Brain pericyte (primary cell): ENCODE measurements at places on chromosomes 13 and 19.

DNA sequence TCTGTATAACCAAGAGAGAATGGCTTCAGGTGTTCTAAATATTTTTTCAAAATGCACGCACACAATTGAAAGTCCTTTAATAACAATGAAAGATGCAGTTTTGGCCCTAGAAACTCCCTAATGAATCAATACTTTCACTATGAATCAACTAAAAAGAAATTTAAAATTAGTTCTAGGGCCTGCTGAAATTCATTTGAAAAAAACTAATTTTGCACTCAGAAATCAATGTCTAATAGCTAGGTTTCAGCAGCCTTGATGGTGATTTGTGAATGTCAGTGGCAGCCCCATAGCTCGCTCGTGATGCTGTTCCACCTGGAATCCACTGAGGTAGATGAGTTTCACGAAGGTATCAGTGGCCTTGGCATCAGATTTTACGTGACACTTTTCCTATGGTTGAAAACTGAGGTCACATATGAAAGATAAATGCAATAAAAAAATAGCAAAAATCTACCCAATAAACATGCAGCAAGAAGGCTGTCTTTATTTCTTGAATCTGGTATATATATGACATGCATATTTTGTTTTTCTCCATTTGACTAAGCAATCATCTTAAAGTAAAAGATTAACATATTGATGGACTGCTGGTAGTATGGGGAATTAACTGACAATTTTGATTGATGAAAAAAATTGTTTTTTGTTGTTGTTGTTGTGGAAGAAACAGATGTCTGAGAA lies 141.0 kb downstream of the AKAP11 start:
- no peak for DNase-seq

DNA sequence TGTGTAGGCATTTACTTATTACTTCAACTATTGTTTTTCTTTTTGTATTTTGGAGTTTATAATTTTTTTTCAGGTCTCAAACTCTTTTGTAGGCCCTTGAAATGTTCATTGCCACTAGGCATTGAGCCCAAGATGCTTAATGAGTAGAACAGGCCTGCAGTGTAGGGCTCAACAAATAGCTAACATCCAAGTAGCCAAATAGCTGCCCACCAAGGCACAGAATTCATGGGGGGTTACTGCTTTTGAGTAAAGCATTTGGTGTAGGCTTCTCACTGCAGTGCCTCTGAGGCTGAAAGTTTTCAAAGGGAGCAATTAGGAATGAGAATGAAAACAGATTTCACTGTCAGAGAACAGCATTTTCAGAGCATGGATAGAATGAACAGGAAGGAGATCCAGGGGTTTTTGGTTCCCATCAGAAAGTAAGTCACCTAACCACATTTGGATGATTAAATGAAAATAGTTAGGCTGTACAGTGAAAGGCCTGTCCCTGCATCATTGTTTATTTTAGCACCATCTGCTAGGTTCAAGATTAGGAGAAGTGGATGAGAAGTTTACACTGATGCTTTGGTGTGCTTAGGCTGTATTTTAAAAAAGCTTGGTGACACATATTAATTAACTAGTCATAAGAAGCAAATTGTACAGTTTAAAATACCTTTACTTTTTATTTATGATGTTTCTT lies 61.0 kb downstream of the EDNRB start:
- no peak for DNase-seq

DNA sequence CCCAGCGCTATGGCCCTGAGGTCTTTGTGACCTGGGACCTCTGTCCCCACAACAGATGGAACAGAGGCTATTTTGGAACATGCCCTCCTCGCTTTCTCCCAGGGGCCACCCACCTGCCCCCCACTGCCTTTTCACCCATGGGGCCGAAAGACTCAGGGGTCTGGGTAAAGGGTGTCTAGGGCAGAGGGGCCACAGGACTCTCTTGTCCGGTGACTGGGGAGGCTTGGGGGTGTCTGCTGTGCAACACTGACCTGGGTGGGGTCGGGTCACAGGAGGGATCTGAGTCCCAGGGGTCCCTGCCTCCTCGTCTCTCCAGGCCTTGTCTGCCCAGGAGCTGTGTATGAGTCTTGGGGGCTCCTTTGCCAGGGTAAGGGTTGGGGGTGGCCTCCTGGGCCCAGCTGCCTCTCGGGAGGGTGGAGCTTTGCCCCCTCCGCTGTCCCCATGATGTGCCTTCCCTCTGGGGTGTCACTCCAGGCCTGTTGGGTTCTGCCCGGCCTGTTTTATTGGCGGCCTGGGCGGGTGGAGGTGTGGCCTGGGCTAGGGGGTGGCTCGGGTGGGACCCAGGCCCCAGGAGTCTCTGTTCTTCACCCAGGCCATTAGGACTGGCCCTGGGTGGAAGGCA lies 2.1 kb downstream of the ARID3A start:
- DNase-seq, result no peak

DNA sequence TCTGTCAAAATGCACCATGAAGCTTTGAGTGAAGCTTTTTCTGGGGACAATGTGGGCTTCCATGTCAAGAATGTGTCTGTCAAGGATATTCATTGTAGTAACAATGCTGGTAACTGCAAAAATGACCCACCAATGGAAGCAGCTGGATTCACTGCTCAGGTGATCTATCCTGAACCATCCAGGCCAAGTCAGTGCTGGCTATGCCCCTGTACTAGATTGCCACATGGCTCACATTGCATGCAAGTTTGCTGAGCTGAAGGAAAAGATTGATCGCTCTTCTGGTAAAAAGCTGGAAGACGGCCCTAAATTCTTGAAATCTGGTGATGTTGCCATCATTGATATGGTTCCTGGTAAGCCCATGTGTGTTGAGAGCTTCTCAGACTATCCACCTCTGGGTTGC lies 12.7 kb downstream of the GPR42 start:
- DNase-seq, result no peak

- no peak for DNase-seq
These were observed at the start of gene NANOS2 for GRCh38 chr19:45913874-45914830. TSS of gene NANOS2 (minus strand) at chr19:45914778. CDS start at chr19:45914693, 85 bp downstream.

GRCh38 chr13:43389573-43389972 lies 366.2 kb downstream of the DNAJC15 start:
- no peak for DNase-seq

- no peak for DNase-seq
These were observed 427 bp downstream of the ZNF160 start for GRCh38 chr19:53102756-53103233.

GRCh38 chr19:7415857-7416371 lies 67.2 kb downstream of the ARHGEF18 start:
- DNase-seq, result no peak

GRCh38 chr13:37059848-37060192 lies 332 bp upstream of the SUPT20H start:
- DNase-seq, result no peak

DNA sequence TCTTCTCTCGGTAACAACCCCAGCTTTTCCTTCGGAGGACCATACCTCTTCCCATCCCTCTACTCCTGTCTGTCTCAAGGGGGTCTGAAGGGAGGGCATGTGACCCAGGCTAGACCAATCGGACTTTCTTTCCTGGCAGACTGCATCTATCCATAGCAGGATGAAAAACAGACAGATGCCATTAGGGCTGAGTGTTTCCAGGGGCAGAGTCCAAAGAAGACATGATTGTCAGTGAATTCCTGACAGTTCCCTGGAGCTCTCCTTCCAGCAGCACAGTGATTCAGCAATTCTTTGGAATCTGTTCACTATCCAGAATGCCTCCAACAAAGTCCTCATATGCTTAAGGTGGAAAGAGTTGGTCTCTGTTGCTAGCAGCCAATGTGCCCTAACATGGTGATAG lies 189.8 kb downstream of the KCTD12 start:
- DNase-seq, result no peak

GRCh38 chr19:15266683-15267082 lies 34.4 kb upstream of the EPHX3 start:
- DNase-seq, result no peak

DNA sequence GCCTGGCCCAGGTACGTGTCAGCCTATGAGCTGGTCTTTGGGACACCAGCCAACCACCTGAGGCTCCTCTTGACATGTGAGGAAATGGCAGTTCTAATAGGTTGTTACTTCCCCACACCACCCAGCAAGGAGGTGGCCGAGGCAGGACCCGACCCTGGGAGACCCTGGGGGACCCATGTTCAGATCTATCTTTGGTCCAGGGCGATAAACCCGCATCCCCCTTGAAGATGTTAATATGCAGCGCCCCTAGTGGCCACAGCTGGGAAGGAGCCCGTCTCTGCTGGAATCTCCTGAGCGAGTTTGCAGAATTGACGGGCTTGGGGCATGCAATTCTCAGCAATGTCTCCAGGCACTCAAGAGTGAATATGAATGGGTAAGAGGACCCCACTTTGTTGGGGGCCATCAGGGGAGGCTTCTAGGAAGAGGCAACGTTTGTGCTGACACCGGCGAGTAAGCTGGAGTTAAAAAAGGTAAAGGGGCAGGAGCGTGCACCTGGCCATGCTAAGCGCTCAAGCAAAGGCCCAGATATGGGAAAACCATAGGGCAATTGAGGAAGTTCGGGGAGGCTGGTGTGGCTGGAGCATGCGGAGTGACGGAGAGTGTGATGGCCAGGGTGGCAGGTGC lies 1.5 kb upstream of the MYO1F start:
- DNase-seq, result no peak

- no peak for DNase-seq
These were observed 108.5 kb downstream of the PTPRS start for GRCh38 chr19:5231857-5232678.

- DNase-seq, result no peak
These were observed 10.1 kb downstream of the NOSIP start for GRCh38 chr19:49570138-49570856.

DNA sequence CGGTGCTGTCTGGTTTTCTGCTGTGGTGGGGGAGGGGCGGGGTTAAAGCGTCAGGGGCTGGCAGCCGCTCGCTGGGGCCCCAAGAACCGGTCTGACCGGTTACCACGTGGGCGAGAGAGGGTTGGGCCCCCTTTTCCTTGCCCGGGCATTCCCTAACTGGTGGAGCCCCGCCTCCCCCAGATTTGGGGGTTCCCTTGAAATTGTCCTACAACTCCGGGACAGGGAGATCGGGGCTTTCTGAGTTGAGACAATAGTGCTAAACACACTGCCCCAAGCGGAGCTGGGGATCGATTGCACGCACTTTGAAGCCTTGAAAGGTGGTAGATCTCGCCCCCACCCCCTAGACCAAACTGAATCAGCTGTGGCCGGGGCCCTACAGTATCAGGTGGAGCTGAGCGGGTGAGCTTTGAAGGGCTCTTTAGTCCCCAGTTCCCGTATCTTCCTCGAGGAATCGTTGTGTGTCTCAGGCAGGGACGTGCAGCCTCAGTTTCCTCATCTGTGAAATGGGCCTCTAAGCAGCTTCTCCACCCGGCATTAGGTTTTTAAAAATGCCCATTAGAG lies 4.8 kb downstream of the IER2 start:
- DNase-seq, result no peak

GRCh38 chr19:46232029-46232428 lies 2.5 kb downstream of the IGFL1 start:
- DNase-seq, result no peak

- DNase-seq, result no peak
These were observed 94.8 kb upstream of the SOX1 start for GRCh38 chr13:111971891-111972780.

- no peak for DNase-seq
These were observed 41.4 kb downstream of the KLF2 start for GRCh38 chr19:16366056-16366432.

- DNase-seq, result no peak
These were observed at the start of gene MAP4K1 for GRCh38 chr19:38617764-38618589. TSS of gene MAP4K1 (minus strand) at chr19:38617953. CDS start at chr19:38617895, 58 bp downstream.

DNA sequence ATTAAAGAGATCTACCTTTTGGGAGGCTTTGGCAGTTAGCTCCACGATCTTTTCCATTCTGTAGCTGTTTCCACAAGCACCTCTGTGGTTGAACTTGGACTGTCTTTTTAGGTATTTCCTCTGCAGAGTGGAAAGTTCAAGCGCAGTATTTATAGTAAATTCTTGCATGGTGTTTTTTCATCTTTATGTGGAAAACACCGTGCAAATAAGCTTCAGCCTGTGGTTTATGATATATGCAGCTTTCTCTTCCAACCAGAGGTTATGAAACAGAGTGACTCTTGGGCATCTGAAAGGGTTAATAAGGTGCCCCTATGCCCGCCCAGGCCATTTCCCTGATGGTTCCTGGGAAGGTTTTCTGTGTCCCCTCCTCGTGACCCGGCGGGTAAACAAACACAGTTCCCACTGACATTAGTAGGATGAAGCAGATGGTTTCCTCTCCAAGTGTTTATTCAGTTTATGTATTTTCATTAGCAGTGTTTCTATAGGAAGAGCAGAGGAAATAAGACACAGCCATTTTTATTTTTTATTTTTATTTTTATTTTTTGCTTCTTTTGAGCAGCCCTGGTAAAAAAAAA lies 39.7 kb upstream of the RNF113B start:
- DNase-seq, result no peak

DNA sequence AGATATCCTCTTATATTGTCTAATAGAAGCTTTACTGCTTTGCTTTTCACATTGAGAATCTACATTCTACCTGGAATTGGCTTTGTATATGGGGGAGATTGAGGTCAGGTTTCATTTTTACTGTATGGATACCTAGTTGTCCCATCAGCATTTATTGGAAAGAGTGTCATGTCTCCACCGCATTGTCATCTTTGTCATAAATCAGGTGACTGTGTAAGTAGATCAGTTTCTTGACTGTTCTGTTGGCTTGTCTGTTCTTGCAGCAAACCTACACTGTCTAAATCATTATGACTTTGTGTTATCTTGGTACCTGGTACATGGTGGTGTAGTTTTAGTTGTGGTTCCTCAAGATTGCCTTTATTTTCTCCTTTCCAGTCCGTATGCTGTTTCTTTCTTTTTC lies 5.8 kb downstream of the URI1 start:
- DNase-seq, result no peak

DNA sequence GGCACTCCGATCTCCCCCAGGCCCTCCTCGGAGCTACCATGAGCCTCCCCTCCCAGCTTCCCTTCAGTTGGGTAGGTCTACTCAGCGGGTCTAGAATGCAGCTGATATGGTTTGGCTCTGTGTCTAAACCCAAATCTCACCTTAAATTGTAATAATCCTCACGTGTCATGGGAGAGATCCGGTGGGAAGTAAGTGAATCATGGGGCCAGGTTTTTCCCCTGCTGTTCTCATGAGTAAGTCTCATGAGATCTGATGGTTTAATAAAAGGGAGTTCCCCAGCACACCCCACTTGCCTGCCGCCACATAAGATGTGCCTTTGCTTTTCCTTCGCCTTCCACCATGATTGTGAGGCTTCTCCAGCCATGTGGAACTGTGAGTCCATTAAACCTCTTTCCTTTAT lies 14.5 kb upstream of the DOCK9 start:
- DNase-seq, result no peak

- no peak for DNase-seq
These were observed 5.2 kb downstream of the TRIP10 start for GRCh38 chr19:6744381-6745301.
